ENCODE measurements at places on chromosomes 11 and 22. TPM values are rescaled to one million over a fixed set of nuclear protein-coding genes. Genes with fewer than 3 reads are reported as not detected.

DNA sequence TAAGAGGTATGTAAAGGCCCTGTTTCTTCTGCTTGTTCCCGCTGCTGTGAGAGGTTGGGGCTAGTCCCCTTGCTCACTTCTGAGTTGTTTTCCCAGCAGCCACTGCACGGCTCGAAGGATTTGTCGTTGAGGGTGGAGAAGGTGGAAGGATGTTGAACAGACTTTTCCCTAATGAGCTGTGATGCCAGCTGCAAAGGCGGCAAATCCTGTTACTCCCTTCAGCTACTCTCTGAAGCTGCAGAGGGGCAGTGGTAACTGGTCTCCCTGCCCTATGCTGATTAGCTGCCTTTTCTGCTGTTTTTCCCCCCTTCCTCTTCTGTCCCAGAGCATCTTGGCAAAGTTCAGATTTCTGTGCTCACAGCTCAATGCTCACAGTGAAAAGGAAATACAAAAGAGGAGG lies 90.4 kb upstream of the SLC25A18 start:
- DNase-seq: no peak

DNA sequence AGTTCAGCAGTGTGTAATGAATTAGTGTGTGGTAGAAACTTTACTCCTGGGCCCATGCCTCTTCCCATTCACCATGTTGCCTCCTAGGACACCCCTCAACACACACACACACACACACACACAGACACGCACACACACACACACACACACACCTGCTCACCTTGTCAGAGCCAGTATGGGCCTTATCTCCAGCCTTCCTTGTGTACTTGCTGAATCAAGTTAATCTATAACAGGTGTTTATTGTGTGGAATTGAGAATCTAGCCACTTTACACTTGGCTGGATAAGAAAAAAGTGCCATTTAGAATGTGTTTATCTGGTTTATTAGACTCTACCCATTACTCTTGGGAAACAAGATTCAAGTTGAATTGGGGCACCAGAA lies 14.5 kb upstream of the ZDHHC13 start:
- no peak for DNase-seq

The ART5 gene
- 2.6 TPM for total RNA-seq

The OR4C13 gene
- not detected for total RNA-seq

The KCNE3 gene
- 1.6 TPM for total RNA-seq
